Activated CD8-positive, alpha-beta memory T cell treated with anti-CD3 and anti-CD28 coated beads for 4 hours (primary cell): ENCODE measurements at places on chromosomes 5 and 9.

DNA sequence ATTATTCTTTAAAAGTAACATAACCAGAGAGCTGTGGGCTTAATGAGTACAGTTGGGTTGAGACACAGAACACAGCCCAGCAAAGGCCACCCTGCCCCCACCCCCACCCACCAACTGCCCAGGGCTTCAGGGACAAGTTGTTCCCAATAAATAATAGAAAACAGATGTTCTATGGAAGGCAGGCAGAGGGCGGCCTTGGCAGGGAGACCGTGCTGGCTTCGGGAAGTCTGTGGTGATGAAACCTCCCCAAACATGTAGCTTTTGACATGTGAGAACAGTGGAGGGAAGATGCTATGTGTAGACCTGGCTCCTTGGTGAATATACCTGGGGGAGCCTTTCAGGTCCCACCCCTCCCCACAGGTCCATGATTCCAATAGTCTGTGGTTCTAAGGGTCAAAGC is 10.0 kb downstream of the TRAF1 start:
- DNase-seq, result no peak

GRCh38 chr9:112012026-112012902 is 115.7 kb downstream of the UGCG start:
- no peak for DNase-seq

GRCh38 chr5:55427157-55427556 is 107.6 kb downstream of the PLPP1 start:
- no peak for DNase-seq

DNA sequence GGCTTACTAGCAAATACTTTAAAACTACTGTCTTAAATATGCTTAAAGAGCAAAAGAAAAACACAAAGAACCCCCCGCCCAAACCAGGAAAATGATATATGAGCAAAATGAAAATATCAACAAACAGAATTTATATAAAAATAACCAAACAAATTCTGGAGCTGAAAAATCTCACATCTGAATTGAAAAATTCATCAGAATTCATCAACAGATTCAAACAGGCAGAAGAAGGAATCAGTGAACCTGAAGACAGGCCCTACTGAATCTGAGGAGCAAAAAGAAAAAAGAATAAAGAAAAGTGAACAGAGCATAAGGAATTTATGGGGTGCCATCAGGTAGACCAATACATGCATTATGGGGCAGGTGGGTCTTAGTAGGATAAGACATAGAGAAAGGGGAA is 49.8 kb upstream of the SPTLC1 start:
- DNase-seq, result no peak

DNA sequence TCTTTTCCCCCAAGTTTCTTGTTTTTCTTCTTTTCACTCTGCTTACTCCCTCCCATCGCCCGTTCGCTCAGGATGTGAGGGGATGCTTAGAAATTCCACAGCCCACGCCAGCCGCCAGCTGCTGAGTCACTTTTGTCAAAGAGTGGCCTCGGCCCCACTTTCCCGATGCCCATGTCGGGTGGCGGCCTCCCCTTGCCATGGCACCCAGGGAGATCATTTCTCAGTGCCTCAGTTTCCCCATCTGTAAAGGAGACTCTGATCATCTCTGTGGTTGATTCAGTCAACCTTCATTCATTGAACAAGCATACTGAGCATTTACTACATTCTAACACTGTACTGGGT is 353 bp upstream of the PDGFRB start:
- DNase-seq, result no peak

- DNase-seq, result no peak
These were observed 159.6 kb upstream of the TBCA start for GRCh38 chr5:77935506-77936364.

DNA sequence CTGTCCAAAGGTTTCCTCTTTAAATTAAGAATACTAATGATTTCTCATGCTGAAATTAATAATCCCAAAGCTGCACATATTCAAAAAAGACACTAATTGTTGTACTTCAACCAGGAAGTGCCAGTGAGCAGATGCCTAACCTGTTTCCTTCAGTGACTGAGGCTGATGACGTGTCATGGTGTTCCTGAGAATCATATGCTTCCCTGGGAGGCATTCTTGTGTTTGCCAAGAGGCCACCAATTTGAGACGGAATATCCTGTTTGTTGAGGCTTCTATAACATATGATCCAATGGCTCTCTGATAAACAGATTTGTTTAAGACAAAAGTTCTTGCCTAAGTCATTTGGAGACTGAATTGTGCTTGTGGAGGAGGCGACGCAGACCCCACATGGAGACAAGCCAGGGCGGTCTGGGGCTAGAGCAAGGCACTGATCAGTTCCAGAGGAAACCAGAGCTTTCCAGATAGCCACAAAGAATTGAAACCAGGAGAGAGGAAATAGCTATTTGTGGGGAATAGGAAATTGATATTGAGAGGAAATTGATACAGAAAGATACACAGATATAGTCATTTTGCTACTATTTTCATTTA is 66.4 kb upstream of the ZNF608 start:
- DNase-seq, result no peak

GRCh38 chr5:73328640-73329039 is 119.9 kb downstream of the FOXD1 start:
- no peak for DNase-seq

GRCh38 chr9:79215821-79216220 is 355.9 kb upstream of the TLE4 start:
- no peak for DNase-seq

- DNase-seq, result no peak
These were observed 86.3 kb upstream of the IRX1 start for GRCh38 chr5:3509290-3509689.

GRCh38 chr9:111274737-111275136 is 55.3 kb downstream of the OR2K2 start:
- DNase-seq, result no peak

- no peak for DNase-seq
These were observed at the start of gene MYOZ3 for GRCh38 chr5:150661086-150661485. Gene MYOZ3 (plus strand): TSS chr5:150661251. CDS start chr5:150662942, 1,691 bp downstream.

DNA sequence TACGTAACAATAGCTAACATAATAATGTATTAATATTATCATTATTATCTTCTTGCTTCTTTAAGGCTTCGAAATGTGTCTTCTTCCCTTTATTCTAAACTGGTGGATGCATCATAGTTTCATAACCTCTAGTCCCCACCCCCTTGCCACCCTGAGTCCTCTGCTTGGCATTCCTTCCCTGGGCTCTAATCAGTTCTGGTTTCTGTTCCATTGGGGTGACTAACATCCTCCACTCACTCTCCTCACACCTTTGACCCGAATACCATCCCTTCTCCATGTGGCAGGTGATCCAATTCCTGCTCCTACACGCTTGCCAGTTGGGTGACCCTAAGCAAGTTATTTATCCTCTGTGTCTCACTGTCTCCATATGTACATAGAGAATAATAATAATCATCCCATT is 286.1 kb downstream of the TRPM3 start:
- DNase-seq, result no peak

DNA sequence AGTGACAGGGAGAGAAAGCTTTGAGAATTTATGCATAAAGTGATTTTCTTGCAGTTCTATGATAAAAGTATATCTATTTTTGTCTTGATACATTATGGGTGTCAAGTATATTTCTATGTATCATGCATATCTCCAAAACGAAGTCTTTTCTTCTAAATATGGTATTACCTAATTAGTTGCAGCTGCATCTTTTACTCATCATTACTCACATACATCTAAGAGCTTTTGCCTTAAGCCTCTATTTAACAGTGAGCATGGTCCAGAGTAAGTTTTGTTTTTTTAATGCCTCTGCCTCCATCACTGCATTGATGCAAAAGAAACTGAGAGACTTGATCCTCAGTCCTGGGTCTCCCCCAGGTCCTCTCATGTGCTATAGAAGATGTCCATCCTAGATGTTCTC is 40.0 kb upstream of the SMC5 start:
- DNase-seq, result no peak

GRCh38 chr9:38380872-38381534 is 11.5 kb upstream of the ALDH1B1 start:
- DNase-seq, result no peak

- no peak for DNase-seq
These were observed 700.3 kb downstream of the DNAH5 start for GRCh38 chr5:13244151-13244550.

- DNase-seq, result no peak
These were observed 6.2 kb downstream of the NDUFB6 start for GRCh38 chr9:32566770-32567169.

GRCh38 chr5:150051657-150052195 is 34.6 kb downstream of the CSF1R start:
- no peak for DNase-seq

DNA sequence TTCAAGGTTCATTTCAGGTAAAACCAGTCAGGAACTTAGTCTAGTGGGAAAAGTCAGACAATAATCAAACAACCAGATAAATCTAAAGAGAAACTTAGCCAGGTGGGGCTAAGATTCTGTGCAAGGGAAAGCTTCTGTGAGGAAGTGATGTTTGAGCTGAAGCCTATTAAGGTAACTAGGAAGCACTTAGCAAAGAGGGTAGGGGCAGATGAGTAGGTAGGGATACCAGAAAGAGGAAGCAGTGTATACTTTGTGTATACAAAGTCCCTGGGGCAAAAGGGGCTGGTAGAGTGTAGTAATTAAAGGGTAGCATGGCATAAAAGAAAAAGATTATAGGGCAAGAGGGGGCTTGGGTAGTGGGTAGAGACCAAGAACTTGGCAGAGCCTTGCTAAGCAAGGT is 3.6 kb upstream of the SPATA24 start:
- no peak for DNase-seq

- DNase-seq, result no peak
These were observed 14.6 kb downstream of the ANKS6 start for GRCh38 chr9:98781588-98782383.

DNA sequence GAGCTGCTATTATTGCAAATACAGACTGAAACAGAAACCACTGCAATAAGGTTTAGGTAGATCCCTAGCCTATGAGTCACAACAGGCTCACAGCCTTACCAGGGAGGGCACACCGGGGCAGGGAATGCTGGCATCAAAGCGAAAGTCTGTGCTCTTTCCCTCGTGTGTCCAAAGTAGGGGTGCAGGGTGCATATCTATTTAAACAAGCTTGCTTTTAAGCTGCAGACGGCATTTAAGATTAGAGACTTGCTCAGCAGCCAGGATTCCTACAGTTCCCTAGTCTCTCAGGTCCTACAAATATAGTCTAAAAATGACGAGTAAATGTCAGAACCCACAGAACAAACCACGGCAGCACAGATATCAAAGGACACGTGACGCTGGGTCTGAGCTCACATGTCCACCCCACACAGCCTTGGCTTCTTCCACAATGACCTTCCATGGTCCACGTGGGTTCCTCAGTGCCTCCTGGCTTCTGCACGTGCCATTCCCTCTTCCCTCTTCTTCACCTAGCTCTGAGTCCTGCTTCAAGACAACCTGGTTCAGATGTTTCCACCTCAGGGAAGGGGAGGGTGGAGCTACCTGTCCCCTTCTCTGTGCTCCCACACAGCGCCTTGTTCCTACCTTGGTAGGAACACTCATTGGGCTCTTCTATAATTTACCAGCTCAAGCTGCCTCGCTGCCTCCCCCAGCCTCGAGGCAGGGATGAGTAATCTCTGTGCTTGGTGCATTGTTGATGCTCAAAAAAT is 193.2 kb downstream of the MAPKAP1 start:
- DNase-seq, result no peak
